ENCODE measurements at places on chromosomes 7 and 10.

- no peak for DNase-seq
Measured at GRCh38 chr7:132708470-132708869, 132.2 kb upstream of the PLXNA4 start.

DNA sequence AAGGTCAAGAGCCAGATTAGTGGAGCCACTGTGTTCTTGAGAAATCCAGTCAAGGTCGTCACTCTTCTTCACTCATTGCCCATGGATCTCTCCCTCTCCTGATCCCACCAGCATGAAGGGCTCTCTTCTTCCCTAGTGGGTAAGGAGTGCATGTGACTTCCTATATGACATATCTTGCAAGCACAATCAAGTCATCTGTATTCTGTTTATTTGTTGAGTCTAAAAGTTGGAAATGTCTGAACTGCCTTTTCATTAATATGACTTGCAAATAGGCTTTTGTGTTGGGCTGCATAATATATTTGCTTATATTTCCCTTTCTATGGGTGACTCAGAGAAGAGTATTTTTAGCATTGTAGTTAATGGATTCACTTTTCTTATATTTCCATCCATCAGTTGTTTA, 313.7 kb upstream of the KMT2E start:
- DNase-seq, result no peak

DNA sequence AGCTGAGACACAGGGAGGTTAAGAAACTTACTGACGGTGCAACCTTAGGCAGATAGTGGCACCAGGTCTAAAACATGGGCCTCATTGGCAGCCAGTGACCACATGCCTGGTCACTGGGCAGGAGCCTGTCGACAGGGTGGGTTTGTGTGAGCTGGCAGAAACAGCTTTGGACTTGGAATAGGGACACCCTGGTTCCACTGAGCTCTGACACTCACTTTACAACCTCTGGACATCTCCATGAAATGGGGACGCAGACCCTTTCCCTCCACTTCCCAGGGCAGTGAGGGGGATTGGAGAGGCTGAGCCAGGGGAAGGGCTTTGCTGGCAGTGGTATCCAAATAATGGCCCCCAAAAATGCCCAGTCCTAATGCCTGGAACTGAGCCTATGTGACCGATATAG, 49.7 kb downstream of the OAT start:
- no peak for DNase-seq

DNA sequence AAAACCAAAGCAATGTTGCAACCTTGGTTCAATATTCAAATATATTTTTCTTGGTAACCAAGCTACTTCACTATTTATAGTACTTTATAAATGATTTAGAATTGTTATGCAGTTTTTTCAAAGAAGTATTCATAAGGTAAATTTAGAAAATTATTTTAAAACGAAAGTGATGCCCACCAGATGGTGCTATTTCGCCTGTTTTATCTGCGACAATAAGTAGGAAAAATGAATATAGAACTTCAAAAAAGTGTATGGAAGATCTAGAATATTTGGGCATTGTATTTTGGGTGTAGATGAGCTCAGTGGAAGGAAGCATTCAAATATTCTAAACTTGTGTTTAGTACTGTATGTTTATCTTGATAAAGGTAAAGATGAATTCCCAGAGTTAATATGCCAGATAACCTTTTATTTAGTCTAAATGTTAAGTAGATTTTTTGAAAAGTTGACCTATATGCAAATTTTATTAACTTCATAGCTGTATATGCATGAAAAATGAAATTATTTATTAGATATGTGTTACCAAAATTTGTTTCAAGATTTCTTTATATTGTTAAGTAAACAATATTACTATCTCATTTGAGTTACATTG, 93.2 kb downstream of the ADK start:
- no peak for DNase-seq

DNA sequence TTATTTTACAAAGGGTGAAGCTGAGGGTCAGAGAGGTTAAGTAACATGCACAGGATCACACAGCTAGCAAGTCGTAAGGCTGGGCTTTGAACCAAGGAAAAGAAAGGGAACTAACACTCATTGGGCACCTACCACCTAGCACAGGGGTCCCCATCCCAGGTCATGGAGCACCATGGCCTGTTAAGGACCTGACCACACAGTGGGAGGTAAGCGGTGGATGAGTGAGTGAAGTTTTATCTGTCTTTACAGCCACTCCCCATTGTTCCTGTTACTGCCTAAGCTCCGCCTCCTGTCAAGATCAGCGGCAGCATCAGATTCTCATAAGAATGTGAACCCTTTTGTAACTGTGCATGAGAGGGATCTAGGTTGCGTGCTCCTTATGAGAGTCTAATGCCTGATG, 222.8 kb downstream of the RAB11FIP2 start:
- DNase-seq, result no peak

DNA sequence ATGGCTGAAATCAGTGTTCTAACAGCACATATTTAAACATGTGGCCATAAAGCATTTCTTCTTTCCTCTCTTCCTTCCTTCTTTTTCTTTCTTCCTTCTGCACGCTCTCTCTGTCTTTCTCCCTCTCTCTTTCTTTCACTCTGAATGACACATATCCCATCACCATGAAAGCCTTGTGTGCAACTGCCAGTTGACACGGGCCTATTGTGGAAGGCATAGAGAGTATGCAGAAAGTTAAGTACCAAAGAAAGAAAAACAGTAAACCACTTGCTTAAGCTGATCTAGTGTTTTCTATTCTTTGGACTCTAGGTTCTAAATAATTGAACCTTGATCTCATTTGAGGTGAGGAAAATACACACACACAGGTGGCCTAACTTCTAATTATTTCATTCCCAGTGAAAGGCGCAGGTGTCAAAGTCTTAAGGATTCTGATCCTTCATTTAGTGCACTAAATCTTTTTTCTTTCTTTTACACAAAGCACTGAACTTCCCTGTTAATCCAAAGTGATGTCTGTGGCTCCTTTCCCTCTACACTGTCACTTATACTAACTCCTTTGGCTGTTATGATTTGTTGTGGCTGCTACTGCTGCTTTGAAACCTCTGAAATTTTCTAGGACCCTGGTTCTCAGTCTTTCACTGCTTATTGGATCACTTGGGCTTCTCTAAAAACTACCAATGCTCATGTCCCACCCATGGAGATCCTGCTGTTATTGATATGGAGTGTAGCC, 17.7 kb downstream of the DKK1 start:
- no peak for DNase-seq

DNA sequence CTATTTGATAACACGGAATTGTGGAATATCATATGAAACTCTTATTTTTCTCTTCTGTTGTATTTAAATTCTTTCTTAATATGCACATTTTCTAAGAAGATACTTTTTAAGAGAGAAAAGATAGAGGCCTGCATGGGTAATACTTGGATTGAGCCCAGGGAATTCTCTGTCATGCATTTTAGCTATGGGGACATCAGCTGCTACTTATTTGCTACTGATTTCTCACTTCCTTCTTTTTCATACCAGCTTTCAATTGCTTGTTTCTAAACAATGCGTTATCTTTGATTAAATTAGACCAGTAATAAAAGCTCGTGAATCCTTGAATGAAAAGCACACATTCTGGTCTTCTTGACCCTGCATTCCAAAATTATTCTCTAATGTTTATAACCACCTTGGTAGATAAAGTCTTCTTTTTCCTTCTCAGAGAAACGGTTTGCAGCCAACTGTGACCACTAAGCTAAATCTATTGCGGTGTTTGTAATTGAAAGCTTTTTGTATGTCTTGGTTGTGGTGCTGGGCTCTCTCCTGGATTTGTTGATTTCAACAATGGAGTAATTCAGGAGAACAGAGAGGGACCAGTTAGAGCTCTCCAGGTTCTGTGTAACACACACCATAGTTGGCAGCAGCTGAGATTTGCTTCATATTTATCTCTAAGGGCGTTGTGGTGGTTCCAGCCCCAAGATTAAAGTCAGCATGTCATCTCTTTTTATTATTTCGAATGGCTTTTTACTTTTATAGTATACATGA, 139.3 kb downstream of the PPP1R9A start:
- no peak for DNase-seq

DNA sequence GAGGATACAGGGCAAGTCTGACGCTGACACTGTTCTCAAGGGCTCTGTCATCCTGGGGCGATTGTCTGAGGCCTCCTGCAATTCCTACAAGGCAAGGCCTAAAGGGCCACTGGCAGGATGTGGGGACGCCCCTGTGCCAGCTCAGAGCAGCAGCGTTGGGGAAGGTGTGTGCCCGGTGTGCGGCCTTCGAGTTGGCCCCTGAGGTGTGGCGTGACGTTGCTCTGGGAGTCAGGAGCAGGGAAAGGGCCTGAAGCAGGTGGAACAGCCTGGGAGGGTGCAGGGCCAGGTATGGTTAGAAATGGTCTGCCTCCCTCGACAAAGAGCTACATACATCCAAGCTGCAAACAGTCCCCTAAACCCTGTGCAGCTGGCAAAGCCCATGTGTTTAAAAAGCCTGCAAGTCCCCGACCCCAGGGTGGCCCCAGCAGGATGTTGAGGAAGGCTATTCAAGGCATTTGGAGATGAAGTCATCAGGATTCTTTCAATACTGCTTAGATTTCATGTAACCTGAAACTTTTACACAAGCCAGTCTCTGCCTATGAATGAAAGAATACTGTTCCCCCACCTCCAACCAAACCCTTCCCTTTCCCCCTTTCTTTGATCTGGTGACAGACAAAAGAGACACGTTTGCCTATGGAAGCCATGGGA, 142.5 kb upstream of the TNS3 start:
- no peak for DNase-seq

GRCh38 chr10:19385846-19386450, 337.3 kb downstream of the MALRD1 start:
- DNase-seq, result no peak

DNA sequence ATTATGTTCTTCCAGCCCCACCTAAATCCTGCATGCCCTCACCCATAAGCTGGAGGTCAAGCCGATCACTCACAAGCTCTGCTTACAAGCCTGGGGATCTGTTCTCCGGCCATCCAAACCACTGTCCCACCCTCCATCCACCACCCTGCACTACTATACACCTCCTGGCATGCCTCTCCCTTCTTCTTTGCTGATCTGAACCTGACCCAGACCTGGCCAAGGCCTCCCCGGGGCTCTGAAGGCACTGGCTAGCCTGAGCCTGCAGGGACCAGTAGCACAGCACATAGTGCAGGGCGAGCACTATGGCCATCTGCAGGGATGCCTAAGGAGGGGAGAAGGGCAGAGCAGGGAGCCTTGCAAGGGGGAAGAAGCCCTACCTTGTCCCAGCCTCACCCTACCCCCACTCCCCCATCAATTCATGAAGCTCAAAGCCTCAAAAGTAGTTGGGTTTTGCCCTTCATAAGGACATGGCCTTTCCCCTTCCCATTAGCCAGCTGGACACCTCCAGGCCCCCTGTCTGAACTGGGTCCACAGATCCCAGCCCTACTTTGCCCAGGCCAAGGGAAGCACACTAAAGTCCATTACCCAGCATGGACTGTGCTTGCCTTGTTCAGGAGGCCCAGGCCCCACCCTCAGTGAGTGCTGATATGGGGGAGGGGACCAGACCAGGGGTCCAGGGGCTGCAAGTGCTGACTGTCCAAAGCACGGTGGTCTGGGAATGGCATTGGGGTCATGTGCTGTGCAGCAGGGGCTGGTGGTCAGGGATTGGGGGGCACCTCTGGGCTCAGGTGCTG, 29.6 kb downstream of the CHAT start:
- no peak for DNase-seq

DNA sequence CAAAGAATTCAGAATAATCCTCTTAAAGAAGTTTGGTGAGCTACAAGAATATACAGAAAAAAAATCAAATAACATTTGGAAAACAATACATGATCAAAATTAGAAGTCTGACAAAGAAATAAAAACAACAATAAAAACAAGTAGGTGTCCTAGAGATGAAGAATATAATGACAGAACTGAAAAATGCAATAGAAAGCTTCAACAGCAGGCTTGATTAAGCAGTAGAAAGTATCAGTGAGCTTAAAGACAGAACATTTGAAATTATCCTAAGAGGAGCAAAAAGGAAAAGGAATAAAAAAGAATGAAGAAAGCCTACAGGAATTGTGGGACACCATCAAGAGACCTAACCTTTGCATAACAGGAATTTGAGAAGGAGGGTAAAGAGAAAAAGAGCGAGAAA, 238.8 kb downstream of the ZEB1 start:
- no peak for DNase-seq

GRCh38 chr10:13139676-13140075, 21.7 kb upstream of the MCM10 start:
- DNase-seq, result no peak

DNA sequence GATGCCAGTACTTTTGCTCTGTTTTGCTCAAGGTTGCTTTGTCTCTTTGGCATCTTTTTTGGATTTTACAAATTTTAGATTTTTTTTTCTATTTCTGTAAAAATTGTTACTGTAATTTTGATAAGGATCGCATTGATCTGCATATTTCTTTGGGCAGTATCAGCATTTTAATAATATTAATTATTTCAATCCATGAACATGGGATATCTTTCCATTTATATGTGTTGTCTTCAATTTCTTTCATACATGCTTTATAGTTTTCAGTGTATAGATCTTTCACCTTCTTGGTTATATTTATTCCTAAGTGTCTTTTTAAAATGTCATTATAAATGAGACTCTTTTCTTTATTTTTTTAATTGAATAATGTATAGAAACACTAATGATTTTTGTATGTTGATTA, 301.6 kb upstream of the SEMA3D start:
- no peak for DNase-seq

GRCh38 chr7:138590154-138590553, 111.0 kb downstream of the SVOPL start:
- DNase-seq, result no peak

DNA sequence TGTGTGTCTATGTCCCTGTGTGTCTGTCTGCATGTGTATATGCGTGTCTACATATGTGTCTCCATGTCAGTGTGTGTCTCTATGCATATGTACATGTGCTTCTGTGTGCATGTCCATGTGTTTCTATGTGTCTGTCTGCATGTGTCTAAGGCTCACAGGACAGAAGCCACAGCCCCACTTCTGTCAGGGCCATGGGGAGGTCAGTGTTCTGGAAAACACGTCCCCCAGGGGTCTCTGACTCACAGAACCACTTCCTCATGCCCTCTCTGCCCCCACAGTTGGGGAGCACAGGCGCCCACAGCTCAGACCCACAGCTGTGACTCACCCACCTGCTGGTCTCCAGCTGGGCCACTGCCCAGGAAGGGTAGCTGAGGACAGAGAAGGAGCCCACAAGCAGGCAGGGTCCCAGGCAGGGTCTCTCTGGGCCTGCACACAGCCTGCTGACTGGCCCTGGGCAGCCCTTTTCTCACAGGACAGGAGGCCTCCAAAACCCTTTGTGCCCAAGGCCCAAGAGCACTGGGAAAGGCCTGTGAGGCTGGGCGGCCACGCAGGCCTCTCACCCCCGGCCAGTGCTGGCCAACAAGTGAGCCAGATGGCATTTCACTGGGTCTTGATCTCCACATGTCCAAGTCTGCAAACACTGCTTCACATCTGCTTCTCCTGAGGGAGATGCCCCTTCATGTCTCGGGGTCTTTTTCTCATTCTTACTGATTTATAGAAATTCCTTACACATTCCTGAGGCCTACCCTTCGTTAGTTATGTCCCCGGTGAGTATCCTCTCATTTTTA, 102.9 kb upstream of the FAM20C start:
- no peak for DNase-seq

All from DMS79 (cell line).